Activated CD8-positive, alpha-beta memory T cell treated with anti-CD3 and anti-CD28 coated beads for 48 hours (primary cell): ENCODE measurements at places on chromosomes 2 and 18.
A peak's percentile ranks its signal among the peaks of the same experiment; 100 is the strongest.

DNA sequence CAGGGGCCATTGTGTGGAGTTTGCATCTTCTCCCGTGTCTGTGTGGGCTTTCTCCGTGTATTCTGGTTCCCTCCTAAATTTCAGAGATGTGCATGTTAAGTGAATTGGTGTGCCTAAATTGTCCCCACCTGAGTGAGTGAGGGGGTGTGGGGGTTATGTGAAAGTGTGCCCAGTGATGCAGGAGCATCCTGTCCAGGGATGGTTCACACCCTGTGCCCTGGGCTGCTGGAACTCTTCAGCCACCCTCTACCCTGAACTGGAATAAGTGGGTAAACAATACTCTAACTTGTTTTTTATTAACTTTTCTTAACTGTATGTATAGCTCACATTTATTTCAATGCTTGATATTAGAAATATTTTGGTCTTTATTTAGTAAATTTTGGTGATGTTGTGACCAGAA lies 56.0 kb downstream of the UBE2E3 start:
- no peak for DNase-seq

DNA sequence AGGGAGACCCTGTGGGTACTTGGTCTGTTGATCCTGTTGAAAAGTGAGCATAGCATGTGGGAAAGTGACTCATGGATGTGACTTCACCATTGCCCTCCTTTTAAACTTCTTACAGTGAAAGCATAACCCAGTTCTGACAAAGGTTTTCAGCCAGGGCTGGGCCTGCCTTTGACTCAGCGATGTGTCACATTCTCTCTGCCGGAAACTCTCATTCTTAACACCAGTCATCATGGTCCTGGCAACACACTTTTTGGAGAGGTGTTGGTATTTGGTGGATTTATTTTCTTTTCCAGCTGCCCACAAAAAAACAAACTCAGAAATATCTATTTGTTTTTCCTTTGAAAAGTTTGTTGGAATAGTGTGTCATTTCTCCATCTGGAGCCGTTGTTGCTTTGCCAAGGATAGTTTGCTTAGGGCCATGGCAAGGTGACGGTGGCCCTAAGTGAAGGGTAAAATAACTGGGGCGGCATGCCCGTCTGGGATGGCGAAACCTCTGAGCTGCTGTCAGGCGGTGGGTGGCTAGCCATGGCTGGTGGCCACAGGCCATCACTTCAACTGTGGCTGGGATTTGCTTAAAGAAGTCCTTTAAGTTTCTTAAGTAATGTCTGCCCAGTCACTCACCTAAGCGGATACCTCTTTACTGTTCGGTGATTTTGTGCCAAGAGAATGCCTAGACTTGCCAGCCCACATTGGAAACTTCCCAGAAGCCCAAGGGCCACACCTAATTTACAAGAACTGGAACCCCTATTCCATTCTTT lies 123.3 kb downstream of the LTBP1 start:
- peak; percentile 34 for DNase-seq

- DNase-seq = no peak
Observed at GRCh38 chr2:41718705-41719104, 329.1 kb upstream of the PKDCC start.

- no peak for DNase-seq
Observed at GRCh38 chr18:68041327-68041726, 524.8 kb upstream of the DSEL start.

- DNase-seq = peak; percentile 20
Observed at GRCh38 chr18:80109676-80110078, 615 bp downstream of the ADNP2 start.

DNA sequence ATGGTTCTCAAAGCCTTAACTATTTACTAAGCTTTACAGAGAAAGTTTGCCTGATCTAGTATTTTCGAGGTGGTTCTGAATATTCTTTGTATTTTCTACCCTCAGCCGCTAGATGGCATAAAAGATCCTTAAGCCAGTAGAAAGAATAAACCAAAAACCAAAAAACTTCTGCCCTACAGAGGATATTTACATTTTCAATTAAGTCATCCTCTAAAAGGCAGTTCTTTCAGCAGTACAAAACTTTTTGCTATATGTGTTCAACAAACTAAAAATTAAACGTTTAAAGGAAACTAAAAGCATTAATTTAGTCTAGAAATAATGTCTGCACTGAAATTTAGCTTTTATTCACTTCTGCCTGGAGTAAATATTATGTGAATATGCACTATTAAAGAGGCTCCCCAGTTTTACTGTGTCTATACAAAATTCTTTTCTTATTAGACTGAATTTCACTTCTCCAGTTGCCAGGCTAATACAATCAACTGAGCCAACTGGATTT lies 297.5 kb downstream of the PIEZO2 start:
- no peak for DNase-seq

- no peak for DNase-seq
Observed at GRCh38 chr2:17800693-17801458, 15.4 kb upstream of the MSGN1 start.

DNA sequence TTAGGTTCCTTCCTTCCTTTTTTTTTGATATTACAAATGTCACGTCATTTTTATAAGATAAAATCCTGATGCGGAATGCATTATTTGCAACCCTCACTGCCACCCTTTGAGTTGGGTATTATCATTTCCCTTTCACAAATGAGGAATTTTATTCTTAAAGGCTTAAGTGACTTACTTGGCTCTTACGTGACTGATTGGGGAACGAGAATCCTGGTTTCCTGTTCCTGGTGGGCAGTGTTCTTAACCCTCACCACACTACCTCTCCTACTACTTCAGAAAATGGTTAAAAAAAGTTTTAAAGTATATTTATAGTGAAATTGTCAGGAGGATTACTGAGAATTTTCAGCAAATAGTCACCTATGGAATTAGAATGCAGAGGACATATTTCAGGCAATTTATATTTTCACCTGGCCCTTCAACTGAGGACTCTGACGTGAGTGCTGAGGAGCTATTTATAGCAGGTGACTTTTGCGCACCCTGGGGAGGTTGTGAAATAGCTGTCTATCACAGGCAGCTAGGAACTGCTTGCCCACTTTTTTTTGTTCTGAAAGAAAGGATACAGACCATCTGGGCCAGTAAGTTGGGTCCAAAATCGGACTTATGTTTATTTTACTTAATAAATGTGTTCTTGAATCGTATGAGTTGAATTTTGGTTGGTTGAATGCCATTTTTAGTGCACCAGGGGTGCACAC lies 18.7 kb upstream of the RASGRP3 start:
- DNase-seq = no peak

DNA sequence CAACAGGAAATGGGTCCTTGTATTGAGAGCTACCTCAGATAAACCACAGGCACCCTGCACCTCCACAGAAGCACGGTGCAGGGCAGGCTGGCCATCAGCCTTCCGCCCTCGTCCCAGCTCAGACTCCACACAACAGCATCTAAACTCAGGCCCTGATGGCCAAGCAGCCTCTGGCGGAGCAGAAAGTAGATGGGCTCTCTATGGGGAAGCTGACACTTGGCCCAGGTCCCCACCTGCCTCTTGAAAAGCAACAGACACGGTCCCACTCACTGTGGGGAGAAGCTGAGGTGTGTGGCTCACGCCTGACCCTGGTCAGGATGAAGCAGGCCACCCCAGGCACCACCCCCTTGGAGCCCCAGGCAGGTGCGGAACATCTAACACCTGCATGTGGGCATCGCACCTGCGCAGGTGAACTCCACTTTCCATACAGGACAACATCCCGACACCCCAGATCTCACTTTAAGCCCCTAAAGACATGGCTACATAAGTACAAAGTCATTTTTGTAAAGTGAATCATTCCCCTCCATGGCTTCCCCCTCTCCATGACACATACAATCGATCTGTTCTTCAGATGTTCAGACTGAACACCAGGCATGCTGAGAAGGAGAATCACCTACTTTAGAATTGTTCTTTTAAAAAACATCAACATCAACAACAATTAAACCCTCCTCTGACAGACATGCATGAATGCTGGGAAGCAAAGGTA lies 208.4 kb downstream of the ZBTB7C start:
- no peak for DNase-seq

GRCh38 chr2:20472569-20472968 lies 25.7 kb downstream of the RHOB start:
- DNase-seq = no peak

DNA sequence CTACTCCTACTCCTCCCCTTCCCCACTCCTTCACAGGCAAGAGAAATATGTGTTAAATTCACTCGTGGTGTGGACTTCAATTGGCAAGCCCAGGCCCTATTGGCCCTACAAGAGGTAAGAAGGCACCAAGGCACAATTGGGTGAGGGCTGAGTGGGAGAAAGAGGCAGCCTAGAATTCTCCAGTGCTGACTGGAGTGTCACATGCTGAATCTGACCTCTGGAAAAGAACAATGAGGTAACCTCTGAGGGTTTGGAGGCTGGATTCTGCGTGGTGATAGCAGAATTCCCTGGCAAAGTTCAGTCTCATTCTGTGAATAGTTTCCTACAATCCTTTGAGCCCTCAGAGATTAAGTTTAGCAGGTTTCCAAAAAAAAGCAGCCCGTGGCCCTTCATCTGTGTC lies 6.9 kb downstream of the CENPA start:
- no peak for DNase-seq

DNA sequence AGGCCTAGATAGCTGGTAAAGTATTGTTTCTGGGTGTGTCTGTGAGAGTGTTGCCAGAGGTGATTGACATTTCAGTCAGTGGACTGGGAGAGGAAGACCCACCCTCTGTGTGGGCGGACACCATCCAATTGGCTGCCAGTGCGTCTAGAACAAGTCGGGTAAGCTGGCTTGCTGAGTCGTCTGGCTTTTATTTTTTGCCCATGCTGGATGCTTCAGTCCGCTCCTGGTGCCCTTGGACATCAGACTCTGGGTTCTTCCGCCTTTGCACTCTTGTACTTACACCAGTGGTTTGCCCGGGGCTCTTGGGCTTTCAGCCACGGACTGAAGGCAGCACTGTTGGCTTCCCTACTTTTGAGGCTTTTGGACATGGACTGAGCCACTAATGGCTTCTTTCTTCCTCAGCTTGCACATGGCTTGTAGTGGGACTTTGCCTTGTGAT lies 24.3 kb downstream of the DIS3L2 start:
- no peak for DNase-seq

DNA sequence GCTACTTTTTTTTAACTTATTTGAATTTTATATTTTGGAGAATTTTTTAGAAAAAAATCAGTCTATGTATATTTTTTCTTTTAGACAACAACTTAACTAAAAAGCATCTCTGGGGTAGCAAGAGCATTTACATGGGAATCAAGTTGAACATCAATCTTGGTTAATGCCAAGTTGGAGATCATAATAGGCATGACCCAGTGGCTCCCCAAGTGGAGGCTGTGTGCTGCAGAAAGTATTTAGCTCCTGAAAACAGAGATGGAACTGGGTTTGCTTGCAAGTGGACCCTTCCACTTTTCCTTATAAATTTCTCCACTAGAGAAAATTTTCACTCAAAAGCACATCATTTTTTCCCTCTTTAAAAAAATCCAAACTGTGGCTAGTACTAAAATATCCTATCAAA lies 23.9 kb upstream of the CAVIN2 start:
- no peak for DNase-seq

- no peak for DNase-seq
Observed at GRCh38 chr2:68745006-68745405, 10.4 kb downstream of the ARHGAP25 start.

- no peak for DNase-seq
Observed at GRCh38 chr2:101806701-101807100, 109.2 kb downstream of the MAP4K4 start.

- no peak for DNase-seq
Observed at GRCh38 chr18:54555996-54556395, 35.0 kb upstream of the DYNAP start.

DNA sequence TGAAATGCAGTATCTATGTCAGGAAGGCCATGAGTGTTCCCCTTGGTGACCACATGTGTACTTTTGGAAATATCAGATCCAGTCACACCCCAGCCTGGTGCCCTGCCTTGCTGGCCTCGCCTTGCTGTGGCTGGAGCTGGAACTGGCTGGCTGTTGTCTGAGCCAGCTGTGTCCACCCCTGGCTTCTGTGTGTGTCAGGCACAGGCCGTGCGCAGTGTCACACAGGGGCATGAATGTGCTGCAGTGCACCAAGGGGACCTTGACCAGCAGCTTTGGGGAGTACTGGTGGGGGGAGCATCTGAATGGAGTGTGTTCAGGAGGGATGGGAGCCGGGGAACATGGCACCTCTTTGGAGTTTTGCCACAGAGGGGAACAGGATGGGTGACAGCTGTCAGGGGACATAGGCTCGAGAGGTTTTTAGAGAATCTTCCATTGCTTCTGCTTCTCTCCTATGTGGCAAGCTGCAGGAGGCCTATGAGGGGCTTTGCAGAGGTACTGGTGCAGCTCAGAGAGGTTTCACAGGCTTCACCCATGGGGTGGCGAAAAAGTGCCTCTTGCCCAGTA lies 44.7 kb upstream of the FAHD2A start:
- DNase-seq = no peak

DNA sequence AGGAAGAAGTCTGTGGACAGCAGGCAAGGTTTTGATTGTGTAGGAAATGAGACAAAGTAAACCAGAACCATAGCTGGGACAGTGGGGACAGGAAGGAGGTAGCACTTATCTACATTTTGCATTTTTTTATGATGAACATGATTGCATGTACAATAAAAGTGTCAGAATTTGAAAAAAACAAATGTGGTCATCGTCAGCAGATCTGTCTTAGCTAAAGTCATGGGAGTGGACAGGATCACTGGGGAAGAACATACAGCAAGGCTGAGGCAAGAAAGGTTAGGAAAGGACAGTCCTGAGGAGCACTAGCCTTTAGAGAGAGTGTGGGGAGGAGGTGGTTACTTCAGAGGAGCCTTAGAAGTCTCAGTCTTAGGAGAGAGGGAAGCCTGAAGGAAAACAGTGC lies 35.1 kb upstream of the SLC14A2 start:
- DNase-seq = no peak

GRCh38 chr2:236073246-236073645 lies 94.9 kb downstream of the GBX2 start:
- DNase-seq = no peak

- no peak for DNase-seq
Observed at GRCh38 chr2:236667526-236667925, 97.9 kb downstream of the ACKR3 start.

GRCh38 chr2:98084869-98085238 lies 2.1 kb upstream of the VWA3B start:
- DNase-seq = no peak

DNA sequence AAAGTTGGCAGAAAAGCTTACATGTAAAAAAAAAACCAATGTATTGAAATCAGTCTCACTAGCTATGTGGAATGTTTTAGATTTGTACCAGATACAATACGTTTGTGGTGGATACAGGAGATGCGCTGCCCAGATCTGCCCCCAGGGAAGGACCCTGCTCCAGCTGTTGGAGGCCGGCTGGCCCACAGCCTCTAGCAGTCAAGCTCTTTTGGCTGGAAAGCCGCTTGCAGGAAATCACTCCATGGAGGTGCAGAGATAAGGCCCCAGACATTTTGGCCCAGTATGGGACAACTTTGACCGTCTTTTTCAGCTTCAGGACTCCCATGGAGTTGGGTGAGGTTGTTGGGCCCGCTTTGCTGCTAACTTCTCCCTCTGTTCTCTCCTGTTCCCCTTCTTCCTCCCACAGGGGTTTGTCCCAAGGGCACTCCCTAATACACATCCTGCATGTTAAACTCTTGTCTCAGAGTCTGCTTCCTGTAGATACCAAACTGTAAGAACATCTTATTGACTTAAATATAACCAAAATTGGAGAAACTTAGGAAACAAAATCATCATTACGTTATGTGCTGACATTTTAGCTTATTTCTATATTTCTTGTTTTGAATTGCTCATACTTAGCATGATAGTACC lies 1.7 kb upstream of the QPCT start:
- DNase-seq = no peak
